ENCODE measurements at places on chromosomes 13 and 19.

DNA sequence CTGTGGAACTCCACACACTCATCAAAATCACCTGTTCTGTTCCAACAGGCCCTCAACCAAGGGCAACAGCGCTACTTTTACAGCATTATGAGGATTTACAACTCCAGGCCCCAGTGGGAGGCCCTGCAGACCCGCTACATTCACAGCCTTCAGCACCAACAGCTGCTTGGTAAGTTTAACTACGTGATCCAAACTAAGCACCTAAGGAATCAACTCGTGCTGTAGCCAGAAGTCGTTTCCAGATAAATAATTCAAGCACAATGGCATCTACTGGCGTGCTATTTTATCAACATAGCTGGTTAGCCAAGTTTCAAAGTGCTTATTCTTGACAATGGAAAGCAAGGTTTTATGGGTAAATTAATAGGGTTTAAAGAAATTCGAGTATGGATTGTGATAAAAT lies 5.3 kb downstream of the FAM216B start:
- DNase-seq, result no peak

DNA sequence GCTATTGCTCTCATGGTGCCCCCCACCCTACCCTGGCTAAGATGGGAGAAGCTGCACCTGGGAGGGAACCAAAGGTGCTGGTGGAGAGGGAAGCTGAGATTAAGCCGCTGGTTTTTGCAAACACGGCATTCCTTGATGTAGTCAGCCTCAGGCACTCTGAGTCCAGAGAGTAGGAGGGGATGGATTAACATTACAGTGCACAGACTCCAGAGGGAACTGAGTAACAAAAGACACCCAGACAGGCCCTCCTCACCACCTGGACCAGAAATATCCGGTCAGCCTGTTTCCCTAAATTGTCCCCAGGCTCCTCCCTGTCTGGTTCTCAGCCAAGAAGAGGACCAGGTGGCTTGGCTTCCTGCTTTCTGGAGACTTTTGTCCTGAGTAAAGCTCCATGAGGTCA lies 28.9 kb upstream of the PABPC3 start:
- no peak for DNase-seq

DNA sequence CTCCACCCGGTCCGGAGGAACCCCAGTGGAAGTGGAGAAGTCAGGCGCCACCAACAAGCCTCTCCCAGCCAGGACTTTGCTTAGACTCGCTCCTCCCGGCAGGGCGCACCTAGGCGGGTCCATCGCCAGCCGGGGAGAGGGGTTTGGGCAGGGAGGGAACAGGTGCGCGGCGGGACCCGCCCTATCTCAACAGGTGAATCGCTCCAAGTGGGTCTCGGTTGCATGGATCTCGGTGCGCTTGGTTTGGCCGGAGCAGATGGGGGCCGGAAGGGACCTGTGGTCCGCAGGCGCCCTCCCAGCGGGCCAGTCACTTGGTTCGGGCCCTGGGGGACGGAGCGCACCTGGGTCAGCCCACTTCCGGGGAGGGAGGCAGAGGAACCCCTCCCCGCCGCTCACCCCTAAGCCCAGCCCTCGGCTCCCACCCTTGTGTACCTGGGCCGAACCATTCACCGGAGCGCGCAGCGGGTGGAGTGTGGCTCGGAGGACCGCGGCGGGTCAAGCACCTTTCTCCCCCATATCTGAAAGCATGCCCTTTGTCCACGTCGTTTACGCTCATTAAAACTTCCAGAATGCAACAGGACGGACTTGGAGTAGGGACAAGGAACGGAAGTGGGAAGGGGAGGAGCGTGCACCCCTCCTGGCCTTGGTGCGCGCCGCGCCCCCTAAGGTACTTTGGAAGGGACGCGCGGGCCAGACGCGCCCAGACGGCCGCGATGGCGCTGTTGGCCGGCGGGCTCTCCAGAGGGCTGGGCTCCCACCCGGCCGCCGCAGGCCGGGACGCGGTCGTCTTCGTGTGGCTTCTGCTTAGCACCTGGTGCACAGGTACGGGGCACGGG lies at the start of gene LSR:
LSR (plus strand) TSS at position 693 of the 836 bp plus-strand sequence; CDS start at position 714, 21 bp downstream.
- peak; percentile 94 for DNase-seq

- DNase-seq, result no peak
These were observed 362.9 kb upstream of the PCDH20 start for GRCh38 chr13:61778531-61778930.

- DNase-seq, result no peak
These were observed 5.5 kb downstream of the RDH8 start for GRCh38 chr19:10018786-10019185.

GRCh38 chr13:49084961-49085360 lies 109.2 kb downstream of the FNDC3A start:
- DNase-seq, result no peak

GRCh38 chr19:58328999-58329398 lies 2.2 kb downstream of the ZSCAN22 start:
- no peak for DNase-seq

DNA sequence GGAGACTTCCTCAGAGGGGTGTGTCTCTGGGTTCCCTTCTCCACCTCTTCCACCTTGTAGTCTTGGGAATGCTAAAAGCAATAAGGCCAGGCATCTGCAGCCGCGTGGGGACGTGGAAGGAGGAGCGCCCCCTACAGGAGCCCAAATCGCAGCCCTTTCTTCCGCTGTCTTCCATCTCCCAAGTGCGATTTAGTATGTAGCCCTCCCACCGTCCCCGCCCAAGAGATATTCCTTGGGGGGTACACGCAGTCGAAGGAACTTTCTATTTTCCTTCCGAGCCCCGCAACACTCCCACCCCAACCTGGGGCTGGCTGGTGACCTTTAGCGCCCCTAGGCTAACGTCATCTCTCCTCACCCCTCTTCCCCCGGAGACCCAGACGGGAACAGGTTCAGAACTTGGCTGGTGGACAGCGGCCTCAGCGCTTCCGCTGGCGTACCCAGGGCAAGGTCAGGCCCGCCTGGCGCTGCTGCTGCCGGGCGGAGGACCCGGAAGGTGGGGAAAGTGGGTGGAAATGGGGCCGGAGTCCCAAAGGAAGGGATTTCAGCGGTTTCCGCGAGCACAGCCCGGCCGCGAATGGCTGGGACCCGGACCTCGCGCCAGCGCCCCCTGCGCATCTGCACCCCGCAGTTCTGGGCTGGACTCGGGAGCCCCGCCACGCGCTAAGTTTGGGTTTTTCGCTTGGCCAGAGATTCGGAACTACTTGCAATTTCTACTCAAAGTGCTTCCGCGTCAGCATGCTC lies 2.1 kb upstream of the PCDH8 start:
- peak; percentile 46 for DNase-seq

DNA sequence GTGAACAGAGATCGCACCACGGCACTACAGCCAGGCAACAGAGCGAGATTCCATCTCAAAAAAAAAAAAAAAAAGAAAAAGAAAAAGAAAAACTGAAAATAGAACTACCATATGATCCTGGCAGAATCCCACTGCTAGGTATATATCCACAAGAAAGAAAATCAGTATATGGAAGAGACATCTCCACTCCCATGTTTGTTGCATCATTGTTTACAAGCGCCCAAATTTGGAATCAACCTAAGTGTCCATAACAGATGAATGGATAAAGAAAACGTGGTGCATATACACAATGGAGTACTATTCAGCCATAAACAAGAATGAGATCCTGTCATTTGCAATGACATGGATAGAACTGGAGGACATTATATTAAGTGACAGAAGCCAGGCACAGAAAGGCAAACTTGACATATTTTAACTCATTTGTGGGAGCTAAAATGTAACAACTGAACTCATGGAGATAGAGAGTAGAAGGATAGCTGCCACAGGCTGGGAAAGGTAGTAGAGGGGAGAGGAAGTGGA lies 26.1 kb downstream of the DYRK1B start:
- DNase-seq, result no peak

- peak; percentile 29 for DNase-seq
These were observed 330.3 kb upstream of the MIR17HG start for GRCh38 chr13:91017031-91017668.

DNA sequence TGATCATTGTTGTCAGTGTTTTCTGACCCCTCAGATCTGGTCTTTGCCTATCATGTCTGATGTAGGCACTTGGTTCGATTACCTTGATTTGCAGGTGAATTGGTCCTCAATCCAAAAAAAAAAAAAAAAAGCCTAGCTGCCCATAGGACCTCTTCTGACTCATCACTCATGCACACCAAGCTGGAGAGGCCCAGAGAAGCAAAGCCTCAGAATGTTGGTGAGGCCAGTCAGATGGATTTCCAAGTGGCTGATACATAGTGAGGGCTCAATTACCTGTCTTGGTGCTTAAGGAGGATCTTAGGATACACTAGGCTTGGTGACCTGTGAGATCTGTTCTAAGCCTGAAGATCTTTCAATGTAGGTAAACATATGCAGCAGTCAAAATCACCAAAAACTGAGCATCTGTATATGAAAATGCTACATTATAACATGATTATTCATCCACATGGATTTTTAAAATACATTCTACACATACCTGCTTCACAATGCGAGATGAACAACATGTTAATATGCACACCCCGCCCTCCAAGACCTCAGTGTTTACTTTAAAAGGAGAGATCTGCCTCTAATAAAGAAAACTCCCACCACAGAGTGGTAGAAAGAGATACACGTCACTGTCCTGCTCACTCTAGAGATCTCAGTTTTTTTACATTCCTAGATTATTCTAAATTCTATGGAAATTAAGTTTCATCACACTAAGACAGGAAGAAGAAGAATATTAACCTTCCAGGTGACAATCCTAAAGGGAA lies 79.9 kb upstream of the RAP2A start:
- no peak for DNase-seq

DNA sequence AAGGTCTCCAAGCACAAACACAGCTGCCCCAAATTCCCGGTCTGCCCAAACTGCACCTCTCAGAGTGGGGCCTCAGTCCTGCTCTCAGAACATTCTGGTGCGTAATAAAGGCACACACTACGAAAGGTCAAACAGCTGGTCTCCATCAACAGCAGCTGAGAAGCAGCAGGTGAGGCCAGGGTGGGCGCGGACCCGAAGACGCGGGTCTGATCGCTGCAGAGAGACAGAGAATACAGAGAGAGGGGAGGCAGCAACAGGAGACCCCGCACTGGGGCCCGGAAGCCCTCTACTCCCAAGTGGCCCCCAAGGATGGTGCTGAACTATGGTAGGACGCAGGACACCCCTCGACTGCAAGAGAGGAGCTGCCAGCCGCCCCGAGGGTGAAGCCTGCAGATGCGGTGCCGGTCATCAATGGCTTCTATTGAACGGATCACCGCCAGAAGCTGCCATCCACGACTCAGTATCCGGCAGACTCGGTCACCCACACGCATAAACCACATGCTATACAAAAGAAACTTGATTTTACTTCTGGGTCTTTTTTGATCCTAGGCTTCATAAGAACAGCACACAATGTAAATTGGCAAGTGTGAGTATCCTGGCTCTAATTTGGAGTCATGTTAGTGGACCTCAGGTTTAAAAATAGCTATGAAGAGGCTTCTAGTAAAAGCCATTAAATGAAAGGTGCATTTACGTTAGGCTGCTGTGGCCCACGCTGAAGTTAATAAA lies 33.4 kb downstream of the STK24 start:
- DNase-seq, result no peak

DNA sequence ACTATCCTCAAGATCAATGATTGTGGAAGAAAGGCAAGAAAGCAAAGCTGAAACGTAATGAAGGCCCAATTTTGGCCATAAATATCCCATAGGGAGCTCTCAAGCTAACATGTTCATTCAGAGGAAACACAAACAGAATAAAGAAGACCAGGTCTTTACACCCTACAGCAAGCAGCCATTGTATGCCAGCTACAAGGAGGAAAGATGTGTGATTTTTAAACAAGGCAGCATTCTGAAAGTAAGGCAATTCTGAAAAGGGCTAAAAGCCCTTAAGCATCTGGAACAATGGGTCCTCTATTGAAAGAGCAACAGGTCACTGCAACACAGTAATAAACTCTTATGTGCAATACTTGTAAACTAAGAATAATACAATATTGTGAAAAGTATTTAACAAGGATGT lies 1002.4 kb downstream of the SLITRK1 start:
- DNase-seq, result no peak

DNA sequence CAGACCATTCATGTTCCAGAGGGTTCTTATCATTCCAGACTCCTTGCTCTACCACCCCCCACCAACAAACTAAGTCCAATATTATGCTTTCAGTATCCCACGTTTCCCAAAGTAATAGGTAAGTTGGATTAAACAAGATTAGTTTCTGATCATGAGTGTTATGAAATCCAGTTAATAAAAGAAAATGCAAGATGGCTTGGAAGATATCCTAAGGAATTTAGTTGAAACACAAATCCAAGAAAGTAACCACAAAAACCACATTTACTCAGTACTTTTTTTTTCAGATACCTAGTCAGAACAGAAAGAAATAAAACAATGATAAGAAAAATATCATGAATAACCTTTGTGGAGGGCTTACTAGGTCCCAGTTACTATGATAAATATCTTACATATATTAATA lies 119.4 kb upstream of the MIR17HG start:
- DNase-seq, result no peak

DNA sequence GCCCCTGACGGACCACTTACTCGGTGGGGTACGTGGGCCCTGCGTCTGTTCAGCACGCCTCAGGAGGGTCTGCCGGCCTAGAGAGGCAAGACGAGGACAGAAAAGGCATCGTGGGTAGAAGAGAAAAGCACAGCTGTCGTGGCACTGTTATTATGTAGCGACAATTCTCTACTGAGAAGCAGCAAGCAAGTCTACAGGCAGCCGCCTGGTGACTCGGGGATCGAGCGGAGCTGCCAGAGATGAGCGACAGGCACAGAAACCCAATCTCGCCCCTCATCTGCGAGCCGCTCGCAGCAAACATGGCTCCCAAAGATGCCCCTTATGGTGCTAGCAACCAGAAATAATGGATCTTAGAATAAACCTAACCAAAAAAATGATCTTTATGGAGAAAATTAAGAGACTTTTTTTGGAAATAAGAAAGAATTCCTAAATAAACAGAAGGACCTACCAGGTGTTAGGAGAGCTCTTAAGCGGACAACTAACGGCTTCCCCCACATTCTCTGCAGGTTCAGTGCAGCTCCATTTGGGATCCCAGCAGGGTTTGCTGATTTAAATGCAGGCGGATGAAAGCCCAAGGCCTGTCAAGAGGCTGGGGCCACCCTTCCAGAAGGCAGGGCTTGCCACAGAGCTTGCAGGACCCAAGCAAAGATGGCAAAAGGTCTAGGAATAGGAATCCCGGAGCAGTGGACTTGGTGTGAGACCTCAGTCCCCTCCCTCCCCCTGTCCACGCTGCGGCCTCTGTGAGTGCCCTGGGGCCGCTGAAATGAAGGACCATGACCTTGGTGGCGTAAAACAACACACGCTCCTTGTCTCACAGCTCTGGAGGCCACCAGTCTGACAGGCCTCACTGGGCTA lies 152.6 kb downstream of the KDM4B start:
- DNase-seq, result no peak

- no peak for DNase-seq
These were observed 261.6 kb downstream of the SLITRK1 start for GRCh38 chr13:83620530-83621220.

GRCh38 chr13:76363682-76364289 lies 522.4 kb downstream of the KCTD12 start:
- DNase-seq, result no peak

DNA sequence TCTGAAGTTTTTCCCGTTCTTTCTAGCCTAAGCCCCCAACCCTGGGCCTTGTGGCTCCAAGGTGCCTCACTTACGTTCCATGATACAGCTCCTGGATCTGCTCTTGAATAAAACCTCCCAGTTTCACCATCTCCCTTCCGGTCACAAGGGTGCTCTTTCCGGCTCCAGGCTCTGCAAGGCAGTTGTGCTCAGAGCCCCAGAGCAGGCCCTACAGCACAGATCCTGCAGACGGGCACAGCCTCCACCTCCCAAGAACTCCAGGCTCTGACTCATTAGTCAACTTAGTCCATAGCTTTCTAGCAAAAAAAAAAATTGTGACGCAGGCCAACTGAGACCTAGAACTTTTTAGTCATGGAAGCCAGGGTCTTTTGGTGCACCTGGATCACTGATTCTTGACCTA lies 33.9 kb upstream of the SLC7A10 start:
- no peak for DNase-seq
